ENCODE measurements at places on chromosomes 1 and 21.

- H3K4me3 ChIP-seq = no peak overlapping the region
- peak overlapping the region; percentile 97 for H3K27ac ChIP-seq
- H3K27me3 ChIP-seq = no peaks in the 10 kb centered on the region
- DNase-seq = peak; percentile 51
- H3K36me3 ChIP-seq = no peaks in the 10 kb centered on the region
These were observed 10.6 kb downstream of the TXNIP start for GRCh38 chr1:145985502-145986439.

- peak overlapping the region; percentile 17 for H3K27ac ChIP-seq
- H3K4me3 ChIP-seq = no peak overlapping the region
- DNase-seq = no peak
- no peaks in the 10 kb centered on the region for H3K4me1 ChIP-seq
- H3K36me3 ChIP-seq = no peaks in the 10 kb centered on the region
- no peaks in the 10 kb centered on the region for H3K27me3 ChIP-seq
These were observed 6.0 kb upstream of the CITED4 start for GRCh38 chr1:40868051-40868723.

- no peak for DNase-seq
- peaks cover 2% of the 10 kb centered on the region for H3K4me1 ChIP-seq
- H3K27ac ChIP-seq = peak overlapping the region; percentile 67
- H3K27me3 ChIP-seq = no peaks in the 10 kb centered on the region
- no peak overlapping the region for H3K4me3 ChIP-seq
These were observed 35.3 kb upstream of the CACYBP start for GRCh38 chr1:174964261-174964971.

DNA sequence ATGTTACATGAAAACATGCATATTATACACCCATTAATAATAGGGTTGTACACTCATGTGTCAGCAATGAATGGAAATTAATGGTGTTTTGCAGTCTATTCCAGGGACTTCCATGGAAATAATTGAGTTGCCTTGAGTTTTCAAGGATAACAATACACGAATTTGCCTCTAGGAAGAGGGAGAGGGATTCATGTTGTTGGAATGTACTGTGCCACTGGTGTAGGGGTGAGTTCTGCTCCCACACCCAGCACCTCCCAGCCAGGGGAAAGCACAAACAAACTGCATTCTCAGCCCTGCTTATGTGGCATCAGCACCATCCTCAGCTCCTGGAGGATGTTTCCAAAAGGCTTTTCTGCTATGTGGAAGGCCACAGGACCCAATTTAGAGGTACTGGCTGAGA is 57.8 kb downstream of the BCAR3 start:
- no peak overlapping the region for H3K4me3 ChIP-seq
- H3K36me3 ChIP-seq = no peaks in the 10 kb centered on the region
- DNase-seq = no peak
- no peaks in the 10 kb centered on the region for H3K4me1 ChIP-seq
- no peaks in the 10 kb centered on the region for H3K27me3 ChIP-seq

- no peak overlapping the region for H3K4me3 ChIP-seq
- no peaks in the 10 kb centered on the region for H3K27me3 ChIP-seq
- no peak overlapping the region for H3K27ac ChIP-seq
- no peak for DNase-seq
- no peaks in the 10 kb centered on the region for H3K4me1 ChIP-seq
- no peaks in the 10 kb centered on the region for H3K36me3 ChIP-seq
These were observed 4.5 kb upstream of the COP1 start for GRCh38 chr1:176211396-176212165.
